ENCODE measurements at places on chromosomes 5 and 9.

DNA sequence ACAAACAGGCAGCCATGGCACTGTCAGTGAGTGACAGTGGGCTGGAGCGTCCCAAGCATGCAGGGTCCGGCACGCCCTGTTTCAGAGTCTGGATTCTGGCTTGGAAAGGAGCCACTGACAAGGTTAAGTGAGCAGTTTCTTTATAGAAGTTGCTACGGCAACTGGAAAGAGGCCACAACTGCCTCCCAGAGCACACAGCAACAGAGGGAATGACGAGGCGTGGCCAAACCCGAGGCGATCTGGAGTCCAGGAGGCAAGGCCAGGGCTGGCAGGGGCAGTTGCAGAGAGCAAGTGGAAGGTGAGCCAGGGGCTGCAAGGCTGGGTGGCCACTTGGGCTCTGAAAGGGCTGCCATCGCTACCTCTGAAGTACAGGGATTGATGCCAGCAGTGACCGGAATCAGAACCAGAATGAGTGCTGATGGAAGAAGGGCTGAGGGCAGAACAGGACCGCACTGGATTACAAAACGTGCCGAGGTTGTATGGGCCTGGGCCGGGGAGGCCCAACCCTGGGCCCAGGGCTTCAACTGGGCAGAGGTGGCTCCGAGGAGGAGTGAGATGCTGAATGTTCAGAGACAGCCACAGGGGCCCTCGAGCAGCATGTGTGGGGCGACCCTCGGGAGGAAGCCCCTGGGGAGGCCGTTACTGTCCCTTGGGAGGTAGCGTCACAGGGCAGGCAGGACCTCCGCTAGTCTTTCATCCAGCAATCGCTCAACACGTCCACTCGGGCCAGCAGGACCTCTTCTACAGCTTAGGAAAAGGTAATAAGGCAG is 4.6 kb downstream of the MRPL41 start:
- DNase-seq: peak; percentile 60

- no peak for DNase-seq
Observed at GRCh38 chr5:148748702-148749392, 77.6 kb upstream of the ADRB2 start.

- DNase-seq: no peak
Observed at GRCh38 chr5:168057905-168058304, 233.5 kb upstream of the WWC1 start.

DNA sequence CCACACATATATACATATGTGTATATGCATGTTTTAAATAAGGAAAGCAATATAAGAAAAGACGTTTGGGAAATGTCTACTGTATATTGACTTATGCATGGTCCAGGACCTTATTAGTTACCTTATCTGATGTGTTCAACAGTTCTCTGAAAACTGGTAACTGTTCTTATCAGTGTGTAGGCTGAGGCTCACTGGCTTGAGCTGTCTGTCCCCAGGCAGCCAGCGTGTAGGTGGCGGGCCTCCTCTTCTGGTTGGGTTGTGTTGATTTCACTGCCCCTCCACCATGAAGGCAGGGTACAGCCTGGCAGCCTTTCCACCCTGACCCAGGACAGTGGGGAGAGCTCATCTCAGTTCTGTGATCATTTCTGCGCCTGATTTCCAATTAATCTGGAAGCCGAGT is 38.7 kb upstream of the SEMA4D start:
- DNase-seq: no peak

DNA sequence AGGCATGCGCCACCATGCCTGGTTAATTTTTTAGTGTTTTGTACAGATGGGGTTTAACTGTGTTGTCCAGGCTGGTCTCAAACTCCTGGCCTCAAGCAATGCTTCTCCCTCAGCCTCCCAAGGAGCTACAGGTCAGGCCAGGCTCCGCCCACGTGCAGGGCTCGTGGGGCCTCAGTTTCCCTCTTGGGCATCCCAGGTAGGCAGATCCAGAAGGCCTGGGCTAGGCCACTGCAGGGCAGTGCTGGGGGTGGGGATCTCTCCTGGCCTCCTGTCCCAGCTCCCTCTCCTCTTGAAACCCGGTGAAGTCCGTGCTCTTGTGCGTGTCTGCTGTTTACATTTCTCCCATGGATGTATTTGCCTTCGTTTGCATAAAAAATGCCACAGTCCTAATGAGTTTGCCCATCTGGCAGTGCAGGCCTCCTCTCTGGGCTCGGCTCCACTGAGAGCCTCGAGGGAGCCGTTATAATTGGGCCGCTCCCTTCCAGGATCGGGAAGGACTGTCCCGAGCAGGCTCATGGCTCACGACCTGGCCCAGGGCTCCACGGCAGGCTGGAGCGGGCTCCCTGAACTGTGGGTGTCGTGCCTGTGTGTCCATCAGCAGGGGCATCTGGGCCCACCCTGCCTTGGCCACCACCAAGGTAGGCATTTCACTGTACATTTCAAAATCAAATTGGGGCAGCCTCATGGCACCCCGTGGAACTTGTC is 52.6 kb upstream of the RUFY1 start:
- no peak for DNase-seq

DNA sequence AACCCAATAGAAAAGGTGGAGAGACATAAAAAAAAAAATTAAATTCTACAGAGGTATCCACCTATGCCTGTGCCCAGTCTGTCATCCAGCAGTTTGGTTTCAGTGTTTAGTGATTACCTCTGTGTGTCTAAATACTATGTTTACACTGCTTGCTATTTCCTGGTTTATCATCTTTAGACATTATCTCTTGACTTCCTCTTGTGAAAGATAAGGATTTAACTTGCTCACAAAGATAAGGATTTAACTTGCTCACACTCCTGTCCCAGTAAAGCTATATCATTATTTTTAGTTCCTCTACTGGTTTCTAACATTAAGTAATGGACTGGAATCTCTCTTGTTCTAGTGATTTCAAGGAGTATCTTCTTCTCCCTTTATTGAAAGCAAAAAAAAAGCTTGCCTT is 53.9 kb upstream of the ZFR start:
- DNase-seq: no peak

- no peak for DNase-seq
Observed at GRCh38 chr9:118038713-118039112, 334.5 kb downstream of the TLR4 start.

GRCh38 chr9:13587571-13587970 is 308.1 kb upstream of the MPDZ start:
- DNase-seq: no peak

DNA sequence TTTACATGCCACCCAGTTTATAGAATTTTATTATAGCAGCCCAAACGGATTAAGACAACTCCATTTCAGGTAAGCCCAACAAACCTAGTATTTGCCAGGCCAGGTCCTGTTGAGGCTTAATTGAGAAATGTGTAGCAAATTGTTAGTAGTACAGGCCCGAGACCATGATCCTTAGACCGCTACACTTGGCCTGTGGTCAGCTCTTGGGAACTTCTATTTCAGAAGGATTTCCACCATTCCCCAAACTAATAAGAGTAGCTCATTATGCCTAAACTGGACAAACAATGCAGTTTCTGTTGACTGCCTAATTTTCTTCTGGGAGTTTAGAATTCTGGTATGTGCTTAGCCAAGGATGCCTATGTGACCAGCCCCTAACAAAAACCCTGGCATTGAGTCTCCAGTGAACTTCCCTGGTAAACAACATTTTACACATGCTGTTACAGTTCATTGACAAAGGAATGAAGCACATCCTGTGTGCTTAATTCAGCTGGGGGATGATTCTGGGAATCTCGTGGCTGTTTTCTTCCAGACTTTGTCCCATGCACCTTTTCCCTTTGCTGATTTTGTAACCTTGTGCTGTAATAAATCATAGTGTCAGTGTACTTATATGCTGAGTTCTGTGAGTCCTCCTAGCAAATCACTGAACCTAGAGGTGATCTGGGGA is 5.6 kb upstream of the GPX3 start:
- DNase-seq: no peak

GRCh38 chr5:132459031-132459982 is 31.3 kb downstream of the IRF1 start:
- peak; percentile 85 for DNase-seq

DNA sequence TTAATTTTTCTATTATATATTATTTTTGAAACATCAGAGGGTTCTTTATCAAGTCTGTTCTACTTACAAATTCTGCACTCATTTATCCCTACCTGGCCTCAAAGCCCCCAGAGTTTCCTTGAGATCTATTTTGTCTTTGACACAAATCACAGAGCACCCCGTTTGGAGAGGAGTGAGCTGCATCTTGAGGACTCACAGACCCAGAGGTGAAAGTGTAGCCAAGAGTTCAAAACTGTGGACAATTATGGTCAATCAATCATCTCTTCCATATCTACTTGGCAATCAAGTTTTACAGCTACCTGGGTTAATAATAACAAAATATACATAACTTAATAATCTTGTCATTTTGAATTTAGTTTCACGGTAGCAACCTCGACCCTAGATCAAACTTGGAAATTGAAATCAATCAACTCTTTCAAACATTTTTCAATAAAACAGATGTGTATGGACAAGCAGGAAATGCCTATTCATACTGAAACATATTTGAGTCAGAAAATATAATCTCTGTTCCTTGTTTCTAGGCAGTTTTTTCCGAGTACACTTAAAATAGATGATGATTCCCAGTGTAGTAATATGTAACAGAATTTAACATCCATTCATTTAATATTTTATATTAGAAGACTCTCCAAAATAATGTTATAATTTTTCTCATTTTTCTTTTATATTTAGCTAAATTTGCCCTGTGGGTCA is 13.7 kb upstream of the SYK start:
- no peak for DNase-seq

GRCh38 chr5:34626751-34627150 is 29.4 kb upstream of the RAI14 start:
- no peak for DNase-seq

DNA sequence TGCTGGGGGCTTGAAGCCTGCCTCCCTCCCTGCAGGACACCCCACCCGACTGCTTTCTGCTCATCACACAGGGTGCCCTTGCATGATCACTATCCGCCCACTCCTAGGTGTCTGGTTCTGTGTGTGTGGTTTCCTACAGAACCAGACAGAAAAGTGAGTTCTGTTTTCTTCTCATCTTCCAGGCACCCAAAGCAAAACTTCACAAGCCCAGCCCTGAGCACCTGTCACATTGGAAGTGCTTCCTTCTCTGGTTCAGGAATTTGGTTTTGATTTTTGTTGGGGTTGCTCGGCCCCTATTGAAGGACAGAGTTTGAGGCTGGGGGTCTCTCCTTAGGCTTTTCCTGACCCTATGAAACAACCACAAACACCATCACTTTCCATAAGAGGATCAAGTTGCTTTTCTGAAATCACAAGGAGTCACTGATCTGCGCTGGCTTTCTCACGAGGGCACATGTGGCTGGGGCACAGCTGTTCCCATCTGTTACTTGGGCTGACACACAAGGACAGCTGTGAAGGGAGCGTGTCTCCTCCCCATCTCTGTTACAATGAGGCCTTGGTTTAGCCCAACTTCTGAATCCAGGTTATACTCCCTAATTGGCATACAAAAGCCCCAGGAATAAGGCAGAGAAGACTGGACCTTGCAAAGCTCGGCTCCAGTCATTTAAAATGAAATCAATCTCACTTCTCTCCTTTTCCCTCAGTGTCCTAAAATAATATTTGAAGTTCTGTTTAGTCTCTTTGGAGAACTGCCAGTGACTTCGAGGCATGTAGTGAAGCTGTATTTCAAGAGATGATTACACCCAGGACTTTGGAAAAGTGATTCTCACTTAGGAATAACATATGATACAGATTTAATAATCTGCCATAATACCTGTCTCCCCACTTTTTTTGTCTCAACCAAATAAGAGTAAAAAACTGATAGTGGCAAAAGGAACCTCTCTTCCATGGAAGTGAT is 213.1 kb upstream of the GAS1 start:
- no peak for DNase-seq

GRCh38 chr5:168109441-168109840 is 182.0 kb upstream of the WWC1 start:
- peak; percentile 55 for DNase-seq

- DNase-seq: no peak
Observed at GRCh38 chr9:120267929-120268328, 312.0 kb downstream of the CDK5RAP2 start.

GRCh38 chr5:132229236-132229635 is 1.6 kb upstream of the P4HA2 start:
- no peak for DNase-seq

GRCh38 chr5:175685701-175686350 is 28.0 kb downstream of the HRH2 start:
- DNase-seq: no peak

DNA sequence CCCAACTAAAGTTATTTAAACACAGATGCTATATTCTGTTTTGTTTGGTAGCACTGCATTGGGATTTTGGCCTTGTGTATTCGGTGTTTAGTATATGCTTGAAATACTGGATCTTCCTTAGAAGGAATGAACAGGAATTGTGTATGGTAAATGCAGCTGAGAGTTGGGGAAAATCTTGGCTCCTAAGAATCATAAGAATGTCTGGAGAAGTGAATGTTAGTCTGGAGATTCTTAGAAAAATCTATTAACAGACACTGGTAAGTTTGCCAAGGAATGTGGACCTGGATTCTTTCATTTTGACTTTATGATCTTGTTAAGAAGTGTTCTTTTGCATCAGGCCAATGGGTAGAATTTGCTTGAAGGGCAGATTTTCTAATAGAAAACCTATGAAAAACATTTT is 38.9 kb downstream of the SNX30 start:
- peak; percentile 87 for DNase-seq

GRCh38 chr5:168179192-168179593 is 112.3 kb upstream of the WWC1 start:
- peak; percentile 40 for DNase-seq

DNA sequence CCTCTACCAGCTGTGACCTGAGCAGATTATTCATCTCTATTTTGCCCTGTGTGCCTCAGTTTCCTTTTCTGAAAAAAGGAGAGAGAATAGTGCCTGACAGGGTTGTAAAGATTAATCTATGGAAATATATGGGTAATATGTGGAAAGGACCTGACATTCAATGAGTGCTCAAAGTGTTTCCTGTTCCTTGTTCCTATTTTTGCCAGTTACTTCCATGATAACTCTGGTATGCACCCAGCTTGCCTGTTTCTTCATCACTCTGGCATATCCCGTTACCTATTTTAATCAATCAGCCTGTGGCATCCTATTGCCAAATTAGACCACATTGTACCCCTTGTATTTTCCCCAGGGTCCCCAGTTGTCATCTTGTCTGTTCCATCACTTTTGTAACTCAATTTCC is 3.6 kb upstream of the ARAP3 start:
- DNase-seq: no peak

DNA sequence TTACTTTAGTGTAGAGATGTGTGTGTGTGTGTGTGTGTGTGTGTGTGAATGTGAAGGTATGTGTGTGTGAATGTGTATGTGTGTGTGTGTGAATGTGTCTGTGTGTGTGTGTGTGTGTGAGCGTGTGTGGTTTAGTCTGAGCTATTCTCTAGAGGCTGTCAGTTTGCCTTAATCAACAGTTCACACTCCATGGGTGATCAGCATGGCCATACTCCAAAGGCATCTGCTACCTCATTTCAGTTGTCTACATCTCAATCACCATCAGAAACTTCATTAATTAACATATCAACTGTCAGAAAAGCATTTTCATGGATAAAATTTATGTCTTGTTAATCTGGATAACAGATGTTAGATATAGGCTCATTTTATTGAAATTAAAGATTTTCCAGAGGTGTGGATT is 103.1 kb upstream of the PTPN3 start:
- no peak for DNase-seq

GRCh38 chr9:92992549-92992948 is 45.2 kb downstream of the FGD3 start:
- no peak for DNase-seq
